ENCODE measurements at places on chromosomes 4 and X.

GRCh38 chr4:54930226-54930625, 195.2 kb downstream of the KDR start:
- DNase-seq = no peak

GRCh38 chr4:90769251-90769650, 642.1 kb downstream of the CCSER1 start:
- DNase-seq = no peak

- DNase-seq = no peak
Observed at GRCh38 chr4:126794363-126794762, 838.4 kb upstream of the INTU start.

DNA sequence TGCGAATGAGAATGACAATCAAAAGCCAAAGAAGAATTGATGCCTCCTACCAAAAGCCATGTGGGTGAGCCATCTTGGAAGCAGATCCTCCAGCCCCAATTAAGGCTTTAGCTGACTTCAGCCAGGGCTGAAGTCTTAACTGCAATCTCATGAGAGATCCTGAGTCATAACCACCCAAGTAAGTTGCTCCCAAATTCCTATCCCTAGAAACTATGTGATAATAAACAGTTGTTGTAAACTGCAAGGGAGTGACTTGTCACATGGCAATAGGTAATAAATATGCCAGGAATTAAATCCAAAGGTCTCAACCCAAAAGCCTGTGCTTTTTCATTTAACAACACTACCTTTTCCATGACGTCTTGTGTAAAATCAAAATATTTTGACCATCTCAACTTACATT, 154.2 kb upstream of the TBL1X start:
- no peak for DNase-seq

DNA sequence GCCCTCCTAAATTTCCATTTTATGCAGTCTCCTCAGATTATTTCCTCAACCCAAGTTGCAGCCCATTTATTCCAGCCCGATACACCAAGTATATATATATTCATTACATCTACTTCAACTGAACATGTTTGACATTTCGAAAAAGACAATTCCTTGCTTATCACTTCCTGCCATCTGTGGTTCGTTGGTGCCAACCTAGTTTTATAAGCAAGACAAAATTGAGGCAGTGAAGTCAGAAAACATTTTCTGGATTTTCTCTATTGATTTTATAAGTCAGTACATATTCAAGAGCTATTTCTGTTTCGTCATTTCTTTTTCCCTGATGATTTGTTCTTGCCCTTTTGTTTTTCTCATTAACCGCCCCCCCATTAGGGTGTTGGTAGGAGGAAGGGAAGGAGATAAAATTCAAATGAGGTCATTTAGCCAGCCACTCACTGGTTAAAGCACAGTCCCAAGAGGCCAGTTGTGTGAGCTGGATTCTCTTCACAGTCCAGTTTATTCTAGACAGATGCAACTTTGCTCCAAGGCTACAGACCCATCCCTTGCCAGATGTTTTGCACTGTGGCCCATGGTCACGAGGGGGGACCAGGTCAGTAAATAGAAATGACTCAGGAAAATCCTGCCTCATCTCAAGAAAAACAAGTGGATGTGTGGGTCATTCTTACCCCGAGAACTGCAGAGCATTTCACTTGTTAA, 20.3 kb upstream of the VEGFD start:
- no peak for DNase-seq
